ENCODE measurements at places on chromosomes 12 and 14.

- no peak for DNase-seq
Observed at GRCh38 chr12:124456652-124457152, 110.7 kb downstream of the NCOR2 start.

DNA sequence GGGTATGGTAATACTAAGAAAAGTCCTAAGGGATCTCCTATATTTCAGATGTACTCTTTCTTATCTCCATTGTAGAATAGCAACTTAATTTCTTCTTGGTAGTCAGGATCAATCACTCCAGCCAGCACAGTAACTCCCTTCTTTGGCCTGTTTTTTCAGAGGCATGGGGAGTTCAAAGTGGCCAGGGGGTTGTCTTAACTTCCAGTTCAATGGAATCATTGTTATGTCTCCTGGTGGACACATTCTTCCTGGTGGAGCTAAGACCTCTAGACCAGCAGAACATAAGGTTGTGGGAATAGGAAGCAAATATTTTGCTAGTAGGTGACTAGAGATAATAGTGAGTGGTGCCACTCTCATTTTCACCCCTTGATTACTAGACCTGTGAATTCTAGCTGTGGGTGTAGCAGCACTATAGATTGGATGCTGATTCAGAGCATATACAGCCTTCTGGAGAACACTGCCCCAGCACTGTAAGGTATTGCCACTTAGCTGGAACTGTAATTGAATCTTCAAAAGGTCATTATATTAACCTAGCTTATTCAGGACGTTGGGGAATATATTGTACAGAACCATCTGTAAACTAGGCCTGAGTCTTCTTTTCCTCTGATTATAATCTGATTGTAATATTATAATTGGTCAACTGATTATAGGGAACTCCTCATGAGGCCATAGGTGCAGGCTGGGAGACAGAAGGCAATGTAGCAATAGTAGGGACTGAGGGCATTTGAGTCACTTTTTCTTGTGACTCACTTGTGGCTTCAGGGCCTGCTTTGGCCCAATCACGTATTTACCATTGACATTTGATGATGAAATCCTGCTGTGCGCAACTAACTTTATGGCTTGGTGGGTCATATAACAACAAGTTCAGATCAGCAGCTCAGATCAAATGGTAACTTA, 60.2 kb upstream of the ATP2B1 start:
- no peak for DNase-seq

DNA sequence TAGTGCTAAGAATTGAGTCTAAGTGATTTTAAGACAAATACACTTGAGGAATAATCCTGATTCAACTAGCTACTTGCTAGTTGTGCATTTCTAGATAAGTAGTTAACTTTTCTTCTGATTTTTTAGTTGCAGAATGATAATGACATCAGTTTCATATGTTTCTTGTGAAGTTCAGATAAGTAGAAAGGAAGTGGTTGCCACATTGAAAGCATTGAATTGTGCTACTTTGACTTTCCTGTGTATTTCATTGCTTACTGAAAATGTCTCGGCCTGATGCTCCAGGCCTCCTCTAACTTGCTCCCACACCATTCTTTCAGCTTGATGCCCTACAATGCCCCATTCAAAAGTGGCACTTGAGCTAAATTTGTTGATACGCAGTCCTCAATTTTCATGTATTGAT, 980.0 kb downstream of the TMTC2 start:
- DNase-seq, result no peak

- no peak for DNase-seq
Observed at GRCh38 chr14:77273796-77274195, 2.8 kb upstream of the NGB start.

DNA sequence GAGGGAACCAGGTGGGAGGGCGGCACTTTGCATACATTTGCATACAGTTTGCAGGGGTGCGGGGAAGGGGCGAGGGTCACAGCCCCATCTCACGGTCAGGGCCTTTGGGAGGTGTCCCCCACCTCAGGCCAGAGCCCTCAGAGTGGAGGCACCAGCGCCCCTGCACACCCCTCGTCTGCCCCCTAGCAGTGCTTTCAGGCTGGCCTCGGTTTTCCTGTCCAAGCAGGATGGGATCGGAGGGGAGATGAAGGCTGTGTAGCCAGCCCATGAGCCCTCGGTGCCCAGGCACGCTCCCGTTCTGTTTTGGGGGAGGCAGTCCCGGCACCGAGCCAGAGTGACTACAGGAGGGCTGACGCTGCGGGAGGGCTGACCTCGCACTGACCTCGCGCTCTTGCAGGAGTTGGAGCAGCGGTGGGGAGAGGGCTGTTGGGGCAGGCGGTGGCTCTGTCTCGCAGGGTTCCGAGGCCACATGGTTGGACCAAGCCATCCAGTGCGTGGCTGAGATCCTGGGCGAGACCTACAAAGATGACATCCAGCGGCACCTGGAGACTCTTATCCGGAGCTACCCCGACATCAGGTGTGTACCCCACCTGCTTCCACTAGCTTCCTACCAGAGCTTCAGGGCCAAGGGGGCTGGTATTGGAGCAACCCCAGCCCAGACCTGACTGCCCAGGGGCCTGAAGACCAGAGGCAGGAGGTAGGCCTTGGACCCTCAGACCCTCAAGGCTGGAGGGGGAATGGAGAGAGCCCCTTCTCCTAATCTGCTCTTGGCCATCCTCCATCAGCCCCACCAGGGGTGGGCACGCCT, 13.6 kb downstream of the EXOC3L4 start:
- no peak for DNase-seq

DNA sequence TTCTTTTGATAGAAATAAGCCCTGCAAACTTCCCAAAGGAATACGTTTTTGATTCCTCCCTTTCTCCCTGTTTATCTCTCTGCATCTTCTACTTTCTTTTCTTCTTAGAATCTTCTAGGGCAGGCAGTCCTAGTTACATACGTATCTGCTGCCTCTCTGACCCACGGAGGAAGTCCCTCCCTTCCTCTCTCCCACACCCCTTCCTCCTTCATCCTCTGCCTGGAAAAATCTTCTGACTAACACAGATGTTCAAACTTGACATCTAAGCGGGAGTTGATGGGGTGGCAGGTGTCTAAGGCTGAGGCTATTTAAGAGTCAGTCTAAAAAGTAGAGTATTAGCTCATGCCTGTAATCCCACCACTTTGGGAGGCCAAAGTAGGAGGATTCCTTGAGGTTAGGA, 88.6 kb downstream of the MAP1LC3B2 start:
- DNase-seq, result no peak

DNA sequence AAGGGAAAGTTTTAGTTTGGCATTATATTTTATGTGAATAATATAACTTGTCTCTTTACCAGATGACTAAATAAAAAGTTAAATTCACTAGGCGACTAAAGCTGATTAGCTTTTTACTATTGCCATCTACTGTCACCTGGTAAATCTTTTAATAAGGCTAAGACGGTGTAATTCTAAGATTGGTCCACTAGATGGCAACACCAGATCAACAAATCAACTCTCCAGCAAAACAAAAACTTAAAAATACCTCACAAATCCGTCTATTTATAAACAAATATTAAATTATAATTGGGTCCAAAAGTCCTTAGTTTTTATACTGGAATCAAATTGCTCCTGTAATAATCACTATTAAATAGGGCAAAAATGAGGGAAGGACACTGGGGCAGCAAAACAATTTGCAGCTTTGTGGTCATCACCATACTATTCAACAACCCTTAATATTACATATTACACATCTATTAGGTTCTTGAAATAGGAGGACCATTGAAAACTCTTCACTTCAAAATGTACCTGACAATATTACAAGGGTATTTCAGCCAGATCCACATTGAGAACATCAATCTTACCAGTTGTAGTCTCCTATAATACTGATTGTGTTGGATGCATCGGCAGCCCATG, 47.9 kb downstream of the GALC start:
- no peak for DNase-seq

- no peak for DNase-seq
Observed at GRCh38 chr12:27571463-27571862, 47.5 kb downstream of the PPFIBP1 start.

- DNase-seq, result no peak
Observed at GRCh38 chr12:93466625-93467350, 526 bp upstream of the MRPL42 start.

- no peak for DNase-seq
Observed at GRCh38 chr14:88630565-88630964, 67.7 kb downstream of the ZC3H14 start.

DNA sequence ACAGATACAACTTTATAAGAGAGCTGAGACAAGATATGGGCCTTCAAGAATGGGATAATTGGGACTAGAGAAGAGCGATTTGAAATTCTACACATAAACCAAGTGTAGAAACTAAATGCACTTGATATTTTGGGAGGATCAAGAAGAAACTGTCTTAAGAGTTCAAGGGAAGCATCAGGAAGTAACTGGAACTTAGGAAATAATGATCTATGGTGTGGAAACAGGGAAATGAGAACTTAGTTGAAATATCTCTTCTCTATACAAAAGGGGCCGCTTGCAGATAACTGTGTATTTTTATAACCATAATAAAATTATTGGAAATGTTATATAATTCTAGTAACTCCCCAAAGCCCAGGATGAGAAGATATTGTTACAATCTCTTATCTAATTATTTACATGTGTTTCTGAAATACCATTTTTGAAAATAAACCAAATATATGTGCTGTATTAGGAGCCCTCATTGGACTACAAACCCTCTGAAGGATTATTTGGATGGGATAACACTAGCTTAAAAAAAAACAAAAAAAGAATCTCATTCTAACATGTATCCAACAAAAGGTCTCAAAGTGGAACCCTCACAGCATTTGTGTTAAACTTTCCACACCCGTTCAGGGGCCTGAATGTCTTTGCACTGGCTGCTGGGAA, 84.7 kb upstream of the FLRT2 start:
- no peak for DNase-seq

GRCh38 chr12:68828672-68829068, 20.7 kb downstream of the MDM2 start:
- no peak for DNase-seq
